ENCODE measurements at places on chromosomes 3 and 15.

DNA sequence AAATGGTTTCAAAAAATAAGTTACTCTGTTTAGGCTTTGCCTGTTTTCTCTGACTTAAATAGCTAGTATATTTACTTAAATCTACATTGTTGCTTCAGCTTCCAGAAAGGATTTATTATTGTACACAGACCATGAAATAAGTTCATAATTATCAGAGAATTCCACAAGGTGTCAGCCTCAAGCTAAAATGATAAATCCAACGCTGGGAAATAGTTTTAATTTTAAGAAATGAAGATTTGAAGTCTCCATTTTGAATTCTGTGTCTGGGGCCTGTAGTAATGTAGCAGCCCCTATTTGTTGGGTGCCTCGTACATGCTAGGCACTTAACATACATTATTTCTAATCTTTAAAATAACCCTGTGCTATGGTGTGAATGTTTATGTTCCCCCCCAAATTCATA is 92.6 kb upstream of the KCNMB2 start:
- no peak for DNase-seq

- no peak for DNase-seq
Observed at GRCh38 chr3:149421764-149422163, 44.3 kb upstream of the TM4SF1 start.

GRCh38 chr3:16114930-16115329 is 59.5 kb upstream of the GALNT15 start:
- no peak for DNase-seq

DNA sequence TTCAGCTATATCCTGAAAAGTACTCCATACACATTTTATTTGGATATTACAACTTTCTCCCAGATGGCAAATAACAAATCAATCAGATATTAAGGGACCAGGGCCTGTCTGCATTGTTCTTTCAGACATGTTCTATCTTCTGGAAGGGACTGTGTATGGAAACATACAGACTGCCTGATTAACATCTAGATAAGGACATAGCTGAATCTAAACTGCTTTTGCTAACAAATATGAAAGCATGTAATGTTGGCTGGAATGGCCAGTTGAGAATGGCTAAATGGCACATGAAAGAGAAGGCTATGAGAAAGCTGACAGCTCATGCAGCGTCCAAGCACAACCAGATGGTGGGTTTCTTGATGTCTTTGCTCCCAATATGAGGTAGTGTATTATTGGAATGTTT is 149.4 kb downstream of the CFAP20DC start:
- DNase-seq, result no peak

GRCh38 chr3:63324621-63325020 is 46.5 kb downstream of the SYNPR start:
- DNase-seq, result no peak

- DNase-seq, result peak; percentile 36
Observed at GRCh38 chr3:20511863-20512505, 326.0 kb upstream of the SGO1 start.

GRCh38 chr15:25742041-25742730 is 120.9 kb downstream of the ATP10A start:
- DNase-seq, result no peak

- no peak for DNase-seq
Observed at GRCh38 chr3:31967592-31967991, 13.5 kb downstream of the OSBPL10 start.

DNA sequence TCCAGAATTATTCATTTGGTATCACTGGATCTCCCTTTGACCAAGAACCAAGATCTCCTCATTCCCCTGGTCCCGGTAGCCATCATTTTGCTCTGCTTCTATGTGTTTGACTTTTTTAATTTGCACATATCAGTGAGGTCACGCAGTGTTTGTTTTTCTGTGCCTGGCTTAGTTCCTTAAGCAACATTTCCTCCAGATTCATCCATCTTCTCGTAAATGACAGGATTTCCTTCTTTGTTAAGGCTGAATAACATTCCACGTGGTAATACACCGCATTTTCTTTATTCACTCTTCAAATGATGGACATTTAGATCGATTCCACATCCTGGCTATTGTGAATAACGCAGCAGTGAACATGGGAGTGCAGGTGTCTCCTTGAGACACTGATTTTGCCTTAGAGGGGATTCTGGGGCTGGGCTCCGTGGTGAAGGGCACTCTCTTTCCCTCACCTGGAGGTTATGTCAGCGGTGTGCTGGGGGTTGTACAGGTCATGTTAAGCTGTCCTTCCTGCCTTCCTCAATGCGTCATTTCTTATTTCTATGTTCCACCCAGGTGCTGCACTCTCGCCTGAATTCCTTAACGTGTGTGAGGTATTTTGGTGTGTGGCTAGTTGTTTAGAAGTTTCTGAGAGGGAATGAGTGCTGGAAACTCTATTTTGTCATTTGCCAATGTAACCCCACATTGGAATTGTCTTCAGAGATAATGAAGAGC is 212.2 kb downstream of the LPP start:
- DNase-seq, result no peak

- no peak for DNase-seq
Observed at GRCh38 chr3:45686850-45687249, 2.3 kb upstream of the SACM1L start.

GRCh38 chr3:172079326-172079976 is 40.1 kb downstream of the FNDC3B start:
- DNase-seq, result no peak

- DNase-seq, result no peak
Observed at GRCh38 chr15:75925440-75925839, 21.8 kb downstream of the FBXO22 start.
